ENCODE measurements at places on chromosomes 1 and 21.

GRCh38 chr1:183148599-183148998 is 37.5 kb upstream of the LAMC2 start:
- DNase-seq = no peak

GRCh38 chr1:53273526-53273925 is 35.2 kb upstream of the MAGOH start:
- no peak for DNase-seq

GRCh38 chr1:162385280-162385623 is 3.7 kb downstream of the C1orf226 start:
- no peak for DNase-seq

- DNase-seq = no peak
Measured at GRCh38 chr1:85579622-85580021, 939 bp upstream of the CCN1 start.

GRCh38 chr1:212754680-212755079 is 36.9 kb downstream of the NSL1 start:
- no peak for DNase-seq
